ENCODE measurements at places on chromosomes 12 and 14.

DNA sequence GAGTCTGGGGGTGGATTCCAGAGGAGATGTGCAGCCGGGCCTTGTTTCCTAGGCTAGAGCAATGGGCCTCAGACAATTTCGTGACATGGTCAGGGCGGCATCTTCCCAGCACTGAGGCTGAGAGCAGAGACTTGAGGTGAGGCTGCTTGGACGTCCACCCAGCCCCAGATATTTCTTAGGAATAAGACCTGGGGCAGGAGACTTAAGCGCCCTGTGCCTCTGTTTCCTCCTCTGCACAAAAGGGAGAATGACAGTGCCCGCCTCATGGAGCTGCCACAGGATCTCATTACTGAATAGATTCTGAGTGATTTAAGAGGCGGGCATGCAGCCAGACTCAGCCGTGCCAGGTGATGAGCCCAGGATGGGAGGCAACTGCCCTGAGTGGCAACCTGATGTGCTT is 297.9 kb upstream of the SFSWAP start:
- no peak for DNase-seq

DNA sequence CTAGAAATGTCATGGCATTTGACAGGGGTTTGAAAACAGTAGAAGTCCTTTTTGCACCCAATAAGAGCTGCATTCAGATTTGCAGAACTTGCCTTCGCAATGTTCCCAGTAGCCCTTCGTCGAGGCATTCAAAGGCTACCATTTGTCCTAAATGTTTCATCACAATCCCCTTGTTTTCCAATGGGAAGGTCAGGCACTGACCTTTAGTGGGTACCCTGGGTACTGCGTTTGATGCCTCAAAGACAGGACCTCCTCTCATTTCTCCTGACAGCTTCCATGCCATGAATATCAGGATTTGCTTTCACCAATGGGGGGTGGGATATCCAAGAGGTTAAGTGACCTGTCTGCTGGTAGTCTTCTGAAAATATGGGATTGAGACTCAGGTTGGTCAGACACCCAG is 1063.1 kb downstream of the BCL11B start:
- no peak for DNase-seq

DNA sequence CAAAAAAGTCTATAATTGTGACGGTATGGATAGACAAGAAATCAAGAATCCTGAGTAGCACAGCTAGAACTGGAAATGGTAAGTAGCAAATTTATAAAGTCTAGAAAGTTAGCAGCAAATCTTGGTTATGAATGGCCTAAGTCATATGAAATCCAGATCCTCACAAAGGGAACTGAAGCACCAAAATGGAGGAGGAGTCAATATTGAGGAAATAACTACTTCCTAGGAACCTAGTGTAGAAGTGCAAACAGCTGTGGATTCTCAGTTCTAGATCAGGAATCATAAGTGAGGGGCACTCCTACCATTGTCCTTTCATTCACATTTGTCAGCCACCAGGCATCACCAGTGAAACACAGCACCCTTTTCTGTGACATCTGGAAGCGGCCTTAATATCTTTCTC is 202.2 kb upstream of the DCN start:
- DNase-seq, result no peak

DNA sequence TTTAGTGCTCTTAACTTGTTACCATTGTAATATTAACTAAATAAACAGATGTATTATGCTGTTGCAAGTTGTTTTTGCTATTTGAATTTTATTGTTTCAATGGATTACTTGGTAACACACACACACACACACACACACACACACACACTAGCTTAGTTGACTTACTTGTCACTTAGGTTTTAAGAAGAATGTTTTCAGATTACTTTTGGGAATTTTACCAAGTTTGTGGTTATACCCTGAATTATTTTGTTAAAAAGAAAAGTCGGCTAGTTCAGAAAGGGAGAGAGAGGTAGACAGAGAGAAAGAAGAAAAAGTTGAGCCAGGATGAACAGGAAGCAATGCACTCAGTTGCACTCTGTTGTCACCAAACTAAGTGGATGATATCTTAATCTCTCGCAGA is 5.3 kb downstream of the SSTR1 start:
- DNase-seq, result no peak

- DNase-seq, result no peak
Observed at GRCh38 chr14:69262516-69262915, 2.6 kb downstream of the GALNT16 start.

DNA sequence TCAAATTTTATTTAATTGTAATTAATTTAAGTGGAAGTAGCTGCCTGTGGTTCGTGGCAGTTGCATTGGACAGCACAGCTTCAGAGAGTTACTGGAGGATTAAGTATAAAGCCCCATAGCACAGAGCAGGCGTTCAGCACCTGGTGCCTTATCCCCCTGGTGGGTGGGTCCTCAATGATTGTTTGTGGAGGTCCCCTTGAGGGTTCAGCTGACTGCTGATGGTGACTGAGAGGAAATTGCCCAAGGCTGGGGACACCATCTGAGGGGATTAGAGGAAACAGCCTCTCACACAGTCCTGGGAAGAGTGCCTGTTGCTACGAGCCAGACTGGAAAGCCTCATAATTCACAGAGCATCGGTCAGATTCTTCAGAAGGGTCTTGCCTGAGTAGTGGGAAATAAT is 83.4 kb upstream of the NOS1 start:
- DNase-seq, result no peak

DNA sequence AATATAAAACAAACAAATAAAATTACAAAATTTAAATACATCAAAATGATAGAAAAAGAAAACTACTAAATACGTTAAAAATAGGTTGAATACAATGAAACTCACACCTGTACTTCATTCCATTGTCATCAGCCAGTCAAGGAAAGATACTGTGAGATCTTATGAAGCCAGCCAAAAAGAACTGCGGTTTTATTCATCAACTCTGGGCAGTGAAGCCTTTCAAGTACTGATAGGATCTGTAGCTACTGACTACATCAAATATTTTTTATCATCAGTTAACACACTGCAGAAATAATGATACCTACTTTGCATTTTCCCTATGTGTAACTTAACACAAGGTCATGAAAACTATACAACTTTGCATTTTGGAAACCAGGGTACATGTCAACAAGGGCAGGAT is 46.3 kb upstream of the FAR2 start:
- no peak for DNase-seq

DNA sequence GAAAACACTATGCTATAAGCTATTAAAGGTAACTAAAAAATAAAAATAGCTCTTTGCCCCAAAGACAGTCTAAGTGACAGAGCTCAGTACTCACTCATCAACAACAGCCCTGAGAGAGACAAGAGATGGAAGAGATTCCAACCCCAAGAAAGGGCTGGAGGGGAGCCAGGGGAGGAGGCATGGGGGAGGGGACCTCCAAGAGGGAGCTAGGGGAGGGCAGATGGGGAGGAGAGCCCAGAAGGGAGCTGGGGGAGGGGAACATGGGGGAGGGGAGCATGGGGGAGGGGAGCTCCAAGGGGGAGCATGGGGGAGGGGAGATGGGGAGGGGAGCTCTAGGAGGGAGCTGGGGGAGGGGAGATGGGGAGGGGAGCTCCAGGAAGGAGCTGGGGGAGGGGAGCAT is 7.7 kb downstream of the SSH1 start:
- no peak for DNase-seq
